ENCODE measurements at places on chromosomes 6 and 20.

GRCh38 chr20:3423126-3423525 lies 15.7 kb upstream of the DNAAF9 start:
- DNase-seq = no peak

- DNase-seq = no peak
Measured at GRCh38 chr20:30511322-30512030, 746.0 kb upstream of the DEFB115 start.

GRCh38 chr20:36399147-36399968 lies 93.2 kb downstream of the DLGAP4 start:
- peak; percentile 47 for DNase-seq

GRCh38 chr6:135535989-135536414 lies 38.5 kb upstream of the AHI1 start:
- DNase-seq = peak; percentile 92

DNA sequence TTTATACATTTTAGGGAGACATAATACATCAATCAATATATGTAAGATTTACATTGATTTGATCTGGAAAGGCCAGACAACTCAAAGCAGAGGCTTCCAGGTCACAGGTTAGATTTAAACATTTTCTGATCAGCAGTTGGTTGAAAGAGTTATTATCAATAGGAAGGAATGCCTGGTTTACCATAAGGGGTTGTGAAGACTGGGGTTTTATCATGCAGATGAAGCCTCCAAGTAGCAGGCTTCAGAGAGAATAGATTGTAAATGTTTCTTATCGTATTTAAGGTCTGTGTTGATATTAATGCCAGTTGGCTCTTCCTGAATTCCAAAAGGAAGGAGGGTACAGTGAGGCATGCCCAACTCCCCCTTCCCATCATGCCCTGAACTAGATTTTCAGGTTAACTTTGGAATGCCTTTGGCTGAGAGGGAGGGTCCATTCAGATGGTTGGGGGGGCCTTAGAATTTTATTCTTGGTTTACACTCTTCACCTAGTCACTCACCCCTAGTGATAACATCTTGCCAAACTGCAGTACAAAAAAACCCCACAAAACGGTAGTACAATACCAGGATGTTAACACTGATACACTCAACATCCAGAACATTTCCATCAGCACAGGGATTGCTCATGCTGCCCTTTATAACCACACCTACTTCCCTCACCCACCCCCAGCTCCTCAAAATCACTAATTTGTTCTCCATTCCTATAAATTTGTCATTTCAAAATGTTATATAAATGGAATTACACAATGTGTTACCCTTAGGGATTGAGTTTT lies 259.6 kb upstream of the PLN start:
- DNase-seq = no peak

- no peak for DNase-seq
Measured at GRCh38 chr20:53036992-53037391, 64.8 kb downstream of the TSHZ2 start.

Data from iris pigment epithelial cell (primary cell).